ENCODE measurements at places on chromosomes 11 and 22.
A peak's percentile ranks its signal among the peaks of the same experiment; 100 is the strongest.

- no peak for DNase-seq
These were observed 16.5 kb upstream of the NUCB2 start for GRCh38 chr11:17260020-17260419.

- no peak for DNase-seq
These were observed 45.4 kb downstream of the OR4C46 start for GRCh38 chr11:54558407-54558806.

- no peak for DNase-seq
These were observed 13.8 kb downstream of the TOLLIP start for GRCh38 chr11:1295591-1295990.

GRCh38 chr22:44588348-44588747 is 90.3 kb upstream of the RTL6 start:
- DNase-seq = no peak

DNA sequence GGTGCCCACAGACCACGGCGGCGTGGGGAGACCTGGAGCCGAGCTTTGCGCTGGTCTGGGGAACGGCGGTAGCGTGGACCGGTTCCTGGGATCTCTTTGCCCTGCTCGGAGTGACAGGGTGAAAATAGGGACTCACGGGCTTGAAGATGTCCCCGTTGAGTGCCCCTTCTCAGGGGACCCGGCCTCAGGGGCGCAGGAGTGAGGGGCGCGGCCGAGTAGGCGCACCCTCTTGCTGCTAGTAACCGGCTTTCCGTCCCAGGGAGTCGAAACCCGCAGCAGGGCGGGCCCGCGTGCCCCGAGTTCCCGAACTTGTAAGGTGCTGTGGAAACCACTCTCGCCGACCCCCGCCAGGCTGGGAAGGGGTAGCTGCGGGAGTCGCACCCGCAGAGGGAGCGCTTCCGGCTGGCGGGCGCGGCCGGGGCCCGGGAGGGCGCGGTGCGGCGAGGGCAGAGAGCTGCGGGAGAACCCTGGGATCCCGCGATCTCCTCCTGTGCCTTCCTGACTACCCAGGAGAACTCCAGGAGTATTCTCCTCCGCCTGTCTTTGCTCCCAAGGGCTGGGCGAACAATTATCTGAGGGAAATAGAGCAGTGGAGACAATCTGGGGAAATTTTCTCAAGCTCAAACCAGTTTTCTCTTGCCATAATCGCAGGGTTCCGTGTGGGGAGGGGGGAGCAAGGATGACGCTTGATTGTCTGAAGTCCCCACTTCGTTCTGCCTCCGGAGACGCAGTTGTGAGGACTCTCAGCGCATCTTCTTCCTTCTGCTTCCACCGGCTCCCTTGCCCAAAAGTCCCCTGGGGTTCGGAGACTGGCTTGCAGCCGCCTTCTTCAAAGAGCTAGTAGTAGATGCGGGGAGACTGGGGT is 666 bp downstream of the NELL1 start:
- DNase-seq = no peak

DNA sequence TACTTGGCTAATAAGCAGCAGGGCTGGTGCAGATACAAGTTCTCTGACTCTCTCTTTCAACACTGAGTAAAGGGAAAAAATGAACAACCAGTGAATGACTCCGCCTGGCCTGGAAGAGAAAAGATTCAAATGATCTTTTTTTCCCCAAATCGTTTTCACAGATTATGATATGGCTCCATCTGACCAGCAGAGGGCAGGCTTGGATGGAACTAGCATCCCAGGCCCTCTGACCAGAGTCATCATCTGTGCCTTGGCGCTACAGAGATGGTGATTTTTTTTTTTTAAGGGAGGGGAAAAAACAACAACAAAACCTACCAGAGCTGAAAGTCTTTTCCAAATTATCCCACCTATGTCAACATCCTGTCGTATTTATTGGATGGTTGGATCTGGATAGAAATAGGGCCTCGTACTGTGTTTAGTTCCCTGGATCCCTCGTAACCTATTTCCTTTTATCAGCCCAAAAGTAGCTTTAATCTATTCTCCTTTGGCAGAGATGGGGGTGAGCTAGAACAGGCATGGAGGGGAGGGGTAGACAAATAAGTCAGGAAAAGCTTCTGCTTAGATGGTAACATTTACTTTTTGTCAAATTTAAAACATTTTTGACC is 69.7 kb downstream of the PRSS23 start:
- DNase-seq = peak; percentile 44

DNA sequence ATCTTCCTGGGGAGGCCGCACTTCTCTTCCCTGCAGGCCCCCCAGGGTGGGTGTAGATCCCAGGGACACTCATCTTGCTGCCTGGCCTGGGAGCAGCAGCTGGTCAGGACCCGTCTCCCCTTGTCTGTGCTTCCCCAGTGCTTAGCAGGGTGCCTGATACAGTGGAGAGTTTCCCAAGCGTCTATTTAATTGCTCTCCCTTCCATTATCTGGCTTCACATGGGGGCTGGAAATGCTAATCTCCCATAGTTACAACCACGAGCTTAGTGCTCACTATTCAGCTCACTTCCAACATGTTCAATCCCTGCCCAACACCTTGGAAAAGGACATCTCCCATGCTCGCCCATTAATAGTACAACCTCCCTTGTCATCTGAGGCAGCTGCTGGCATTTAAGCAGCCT is 100.5 kb downstream of the DSCAML1 start:
- DNase-seq = no peak

GRCh38 chr11:20421946-20422345 is 34.4 kb downstream of the PRMT3 start:
- DNase-seq = no peak

- DNase-seq = no peak
These were observed 60.7 kb downstream of the DBX1 start for GRCh38 chr11:20099527-20099926.

GRCh38 chr22:36961626-36962025 is 48.2 kb downstream of the CSF2RB start:
- DNase-seq = no peak

GRCh38 chr11:47628026-47628425 is 14.3 kb downstream of the MTCH2 start:
- no peak for DNase-seq

GRCh38 chr11:125228445-125228844 is 63.9 kb downstream of the PKNOX2 start:
- DNase-seq = no peak

GRCh38 chr11:122804796-122805195 is 33.5 kb upstream of the CRTAM start:
- DNase-seq = no peak

- no peak for DNase-seq
These were observed 34.2 kb upstream of the ARHGAP32 start for GRCh38 chr11:129226207-129226798.

DNA sequence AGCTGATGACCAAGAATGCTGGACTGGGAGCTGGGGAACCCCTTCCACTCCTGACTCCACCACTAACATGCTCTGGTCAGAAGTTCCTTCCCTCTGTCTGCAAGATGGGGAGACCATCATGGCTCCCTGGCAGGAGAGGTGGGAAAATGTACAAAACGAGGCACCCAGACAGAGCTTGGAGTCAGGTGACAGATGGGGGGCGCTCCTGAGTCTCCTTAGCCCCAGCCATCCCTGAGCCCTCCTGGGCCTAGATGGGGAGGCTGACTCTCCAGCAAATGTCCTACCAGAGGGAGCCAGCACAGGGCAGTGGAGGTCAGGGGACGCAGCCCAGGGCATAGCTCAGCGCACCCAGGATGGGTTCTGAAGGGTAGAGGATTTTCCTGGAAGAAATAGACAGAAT is 20.0 kb downstream of the KCNJ4 start:
- DNase-seq = no peak

- no peak for DNase-seq
These were observed 138.4 kb downstream of the DBX1 start for GRCh38 chr11:20021771-20022362.

- DNase-seq = no peak
These were observed 742.1 kb upstream of the TENM4 start for GRCh38 chr11:80182901-80183300.

GRCh38 chr22:43426816-43427215 is 15.0 kb downstream of the MPPED1 start:
- DNase-seq = no peak

- peak; percentile 65 for DNase-seq
These were observed 21.5 kb downstream of the LRP4 start for GRCh38 chr11:46896719-46897406.

- no peak for DNase-seq
These were observed 49.7 kb upstream of the BIRC3 start for GRCh38 chr11:102267609-102268008.

- peak; percentile 79 for DNase-seq
These were observed 9.7 kb upstream of the SAAL1 start for GRCh38 chr11:18115360-18116127.

- DNase-seq = no peak
These were observed 16.8 kb upstream of the ADSL start for GRCh38 chr22:40329466-40329865.

GRCh38 chr11:45247433-45247832 is 38.7 kb downstream of the SYT13 start:
- no peak for DNase-seq

DNA sequence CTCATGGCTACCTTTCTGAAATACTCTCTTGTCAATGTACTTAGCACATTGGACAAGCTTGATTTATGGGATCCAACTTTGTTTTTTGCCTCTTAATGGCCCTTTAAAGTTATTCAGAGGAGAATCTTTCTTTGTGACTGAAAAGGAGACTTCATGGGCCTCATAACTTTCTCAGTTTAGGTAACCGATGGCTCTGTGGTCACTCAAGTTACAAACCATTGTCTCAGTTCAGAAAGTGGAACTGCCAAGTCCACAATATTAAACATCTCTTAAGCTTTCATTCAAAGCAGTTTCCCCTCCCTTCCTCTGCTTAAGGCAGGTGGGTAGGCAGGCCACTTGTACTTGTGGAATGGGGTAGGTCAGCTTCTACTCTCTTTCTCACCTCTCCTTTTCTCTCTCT is 12.3 kb upstream of the ARL14EP start:
- peak; percentile 25 for DNase-seq

GRCh38 chr11:122307476-122308035 is 191.5 kb upstream of the BLID start:
- DNase-seq = no peak

GRCh38 chr22:44046485-44047141 is 22.5 kb downstream of the PARVB start:
- DNase-seq = no peak

- peak; percentile 81 for DNase-seq
These were observed 99.4 kb downstream of the MIAT start for GRCh38 chr22:26756675-26757293.

DNA sequence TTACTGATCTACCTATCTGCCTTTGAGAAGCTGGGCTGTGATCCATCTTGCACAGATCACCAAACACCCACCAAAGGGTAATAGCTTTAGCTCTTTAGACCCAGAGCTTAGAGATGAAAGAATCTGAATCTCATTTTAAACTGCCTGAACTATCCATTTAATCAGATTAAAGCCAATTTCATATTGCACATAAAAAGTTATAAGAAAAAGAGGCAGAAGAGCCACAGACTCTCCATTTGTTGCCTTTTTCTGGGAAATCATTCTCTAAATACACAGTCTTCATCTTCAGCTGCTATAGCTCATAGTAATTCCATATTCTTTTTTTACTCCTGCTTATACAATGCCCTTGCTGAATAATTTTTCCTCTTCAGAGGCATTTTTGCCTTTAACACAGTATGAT is 271.2 kb downstream of the DLG2 start:
- DNase-seq = no peak

DNA sequence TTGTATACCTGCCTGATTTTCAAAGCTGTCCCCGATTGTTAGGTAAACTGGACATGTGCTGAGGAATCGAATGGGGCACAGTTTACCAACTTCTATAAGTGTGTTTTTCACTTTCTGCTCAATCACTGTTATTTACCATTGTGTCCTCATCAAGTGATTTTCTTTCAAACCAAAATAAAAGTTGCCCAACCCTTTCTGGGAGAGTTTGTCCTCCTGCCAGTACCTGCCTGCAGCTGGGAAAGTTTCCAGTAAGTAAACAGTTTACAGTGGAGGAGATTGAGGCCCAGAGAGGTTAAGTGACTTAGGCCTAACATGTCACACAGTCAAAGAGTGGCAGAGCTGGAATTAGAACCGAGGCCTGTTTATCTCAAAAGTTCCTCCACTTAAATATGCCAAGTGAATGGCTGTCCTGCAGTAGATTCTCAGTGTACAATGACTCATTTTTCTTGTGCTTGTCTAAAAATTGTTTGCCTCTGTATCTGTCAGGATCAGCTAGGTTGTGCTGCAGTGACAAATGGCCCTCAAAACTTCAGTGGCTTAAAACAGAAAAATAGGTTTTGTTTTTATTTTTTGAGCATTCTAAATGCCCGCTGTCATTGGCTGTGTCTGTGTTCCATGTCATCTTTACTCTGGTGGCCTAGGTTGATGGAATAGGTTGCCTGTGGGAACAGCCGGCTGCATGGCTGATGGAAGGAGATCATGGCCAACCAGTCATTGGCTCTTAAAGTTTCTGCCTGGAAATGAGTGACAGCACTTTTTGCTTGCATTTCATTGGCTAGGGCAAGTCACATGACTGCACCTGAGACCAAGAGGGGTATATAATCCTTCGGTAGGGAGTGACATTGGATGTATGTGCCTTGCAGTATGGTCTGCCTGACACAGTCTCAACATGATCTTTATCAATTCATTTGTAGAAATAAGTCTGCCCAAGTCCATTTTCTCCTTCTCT is 61.8 kb upstream of the CRYBB3 start:
- no peak for DNase-seq

DNA sequence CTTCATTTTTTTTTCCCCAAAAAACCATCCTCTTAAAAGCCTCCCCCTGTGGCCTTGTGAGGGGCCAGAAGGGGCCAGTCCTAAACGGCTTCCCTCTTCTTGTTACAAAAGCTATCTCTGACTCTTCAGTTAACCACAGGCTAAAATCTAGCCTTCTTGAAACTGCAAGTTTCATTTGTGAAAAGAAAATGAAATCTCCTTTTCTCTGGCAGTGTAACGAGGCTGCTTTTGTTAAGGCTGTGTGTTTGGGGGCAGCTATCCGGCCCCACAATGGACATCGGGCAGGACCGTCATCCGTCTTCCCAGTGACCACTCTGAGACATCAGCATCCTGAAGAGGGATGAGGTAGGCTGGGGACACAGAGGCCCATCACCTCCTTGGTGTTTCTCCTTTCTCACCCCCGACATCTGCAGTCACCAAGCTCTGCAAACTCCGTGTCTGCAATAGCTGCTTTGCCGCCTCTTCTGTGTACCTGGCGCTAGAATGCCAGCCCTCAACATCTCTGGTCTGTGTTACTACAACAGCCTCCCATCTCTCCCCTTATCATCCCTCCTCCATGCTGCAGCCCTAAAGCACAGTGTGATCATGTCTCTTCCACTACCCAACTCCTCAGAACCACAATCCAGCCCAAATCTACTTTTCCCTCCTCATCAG is 94.0 kb downstream of the RCN1 start:
- DNase-seq = peak; percentile 46

DNA sequence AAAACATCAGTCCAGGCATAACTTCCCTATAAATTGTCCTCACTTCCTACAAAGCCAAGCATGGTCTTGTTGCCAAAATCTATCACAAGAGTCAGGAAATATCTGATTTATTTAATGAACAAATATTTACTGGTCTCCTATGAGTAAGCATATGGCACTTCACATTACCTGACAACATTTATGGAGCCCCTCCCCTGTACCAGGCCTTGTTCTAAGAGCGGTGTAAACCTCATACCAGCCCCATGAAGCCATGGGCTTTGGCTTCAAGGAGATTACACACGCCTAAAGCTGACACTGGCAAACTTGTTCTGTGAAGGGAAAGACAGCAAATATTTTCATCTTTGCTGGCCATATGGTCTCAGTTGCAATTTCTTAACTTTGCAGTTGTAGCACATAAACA is 43.0 kb upstream of the EIF3D start:
- DNase-seq = no peak
